Posterior vena cava (tissue), 2 donors: ENCODE measurements at places on chromosomes 1 and 21.

DNA sequence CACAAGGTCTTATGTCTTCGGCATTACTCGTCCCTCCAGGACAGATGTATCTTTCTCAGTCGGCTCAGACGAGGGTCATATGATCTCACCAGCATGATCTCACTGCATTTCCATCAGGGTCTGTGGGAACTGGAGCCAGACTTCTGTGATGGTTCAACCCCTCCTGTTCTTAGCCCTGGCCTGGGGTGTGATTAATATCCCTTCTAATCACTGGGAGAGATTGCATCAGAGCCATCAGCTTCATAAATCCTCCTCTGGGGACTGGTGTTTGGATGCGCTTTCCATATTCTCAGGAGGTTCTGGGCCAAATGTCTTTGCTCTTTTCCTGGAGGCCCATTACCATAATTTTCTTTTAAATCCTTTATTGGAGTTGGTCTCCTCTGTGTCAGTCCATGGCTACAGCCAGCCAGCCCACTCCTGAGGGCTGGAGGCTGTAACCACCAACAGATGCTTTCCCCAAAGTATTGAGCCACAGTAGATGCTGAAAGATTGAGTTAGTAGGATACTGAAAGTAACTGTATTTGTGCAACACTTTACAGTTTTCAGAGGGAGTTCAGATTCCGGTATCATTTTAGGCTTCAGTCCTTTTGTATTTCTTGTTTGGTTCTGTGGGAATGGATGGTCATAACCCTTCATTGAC is 20.0 kb downstream of the CACNA1E start:
- no peak for DNase-seq

DNA sequence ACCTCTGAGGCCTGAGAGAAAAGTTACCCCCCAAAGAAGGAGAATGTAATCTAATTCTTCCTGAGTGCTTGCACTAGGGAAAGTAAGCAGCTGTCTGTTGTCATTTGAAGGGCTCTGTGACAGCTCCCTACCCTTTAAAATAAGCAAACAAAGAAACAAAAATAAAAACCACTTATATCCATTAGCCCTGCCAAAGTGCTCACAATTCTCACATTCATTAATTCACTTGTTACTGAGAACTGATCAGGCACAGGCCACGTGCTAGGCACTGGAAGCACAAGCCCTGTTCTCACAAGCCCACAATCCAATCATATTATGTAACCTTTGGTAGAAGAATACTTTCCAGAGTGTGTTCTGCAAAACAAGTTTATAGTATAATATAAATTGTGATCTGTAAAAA is 199.4 kb downstream of the ZC3H11B start:
- DNase-seq: no peak

GRCh38 chr1:99439433-99440075 is 175.3 kb downstream of the PLPPR4 start:
- DNase-seq: no peak

GRCh38 chr1:244049162-244050013 is 1.7 kb upstream of the ZBTB18 start:
- DNase-seq: no peak

- DNase-seq: no peak
Observed at GRCh38 chr1:116853680-116854402, 55.9 kb upstream of the PTGFRN start.
